BJ (cell line): ENCODE measurements at places on chromosomes 4 and X.

DNA sequence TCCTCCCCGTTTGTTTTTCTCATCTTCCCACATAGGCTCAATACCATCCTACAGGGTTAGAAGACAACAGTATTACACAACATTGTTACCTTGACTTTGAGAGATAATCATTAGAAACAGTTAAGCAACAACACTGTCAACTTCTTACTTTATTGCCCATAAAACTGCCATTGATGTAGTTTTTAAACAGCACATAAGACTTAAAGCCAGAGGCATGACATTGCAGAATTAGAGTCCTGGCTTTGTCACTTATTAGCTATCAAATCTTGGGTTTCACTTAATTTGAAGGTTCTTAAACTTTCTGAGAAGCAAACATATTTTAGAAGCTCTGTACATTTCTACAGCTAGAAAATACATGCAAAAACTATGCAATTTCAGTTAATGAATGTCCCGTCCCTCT lies 41.8 kb downstream of the EIF4E start:
- DNase-seq: no peak

DNA sequence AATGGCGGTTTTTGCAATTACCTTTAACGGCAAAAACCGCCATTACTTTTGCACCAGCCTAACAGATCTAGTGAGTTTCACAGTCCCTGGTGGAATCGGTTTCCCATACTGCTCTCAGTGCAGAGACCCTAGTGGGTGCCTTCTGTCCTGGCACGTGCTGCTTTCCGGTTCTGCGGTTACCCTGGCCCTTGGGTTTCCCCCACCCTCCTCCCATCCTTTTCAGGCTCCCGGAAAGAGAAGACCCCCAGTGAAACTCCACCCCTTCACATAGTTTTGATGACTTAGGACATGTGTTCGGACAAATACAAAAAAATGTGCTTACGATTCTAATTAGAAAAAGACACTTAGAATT lies 36.9 kb downstream of the NLGN3 start:
- no peak for DNase-seq

- DNase-seq: no peak
Observed at GRCh38 chr4:44632733-44633132, 18.7 kb downstream of the YIPF7 start.

DNA sequence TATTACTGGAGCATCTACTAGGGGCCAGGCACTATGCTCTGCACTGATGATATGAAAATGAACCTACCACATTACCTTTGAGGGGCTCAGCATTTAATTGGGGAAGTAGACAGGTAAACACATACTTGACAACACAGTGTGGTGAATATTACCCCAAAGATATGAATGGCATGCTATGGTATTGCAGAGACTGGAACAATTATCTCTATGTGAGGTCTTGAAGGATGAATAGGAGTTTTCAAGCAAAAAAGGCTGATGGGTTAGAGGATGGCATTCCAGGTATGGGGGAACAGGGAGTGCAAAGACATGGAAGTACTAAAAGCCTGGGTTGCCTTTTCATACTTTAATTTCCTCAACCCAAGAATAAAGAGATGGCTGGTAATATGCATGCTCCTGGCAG lies 59.1 kb upstream of the CAPN6 start:
- DNase-seq: no peak

GRCh38 chrX:39650768-39651347 lies 446.9 kb downstream of the BCOR start:
- no peak for DNase-seq

- DNase-seq: no peak
Observed at GRCh38 chr4:112978691-112979472, 70.6 kb upstream of the ANK2 start.

- no peak for DNase-seq
Observed at GRCh38 chr4:69750346-69750745, 10.1 kb downstream of the SULT1B1 start.

DNA sequence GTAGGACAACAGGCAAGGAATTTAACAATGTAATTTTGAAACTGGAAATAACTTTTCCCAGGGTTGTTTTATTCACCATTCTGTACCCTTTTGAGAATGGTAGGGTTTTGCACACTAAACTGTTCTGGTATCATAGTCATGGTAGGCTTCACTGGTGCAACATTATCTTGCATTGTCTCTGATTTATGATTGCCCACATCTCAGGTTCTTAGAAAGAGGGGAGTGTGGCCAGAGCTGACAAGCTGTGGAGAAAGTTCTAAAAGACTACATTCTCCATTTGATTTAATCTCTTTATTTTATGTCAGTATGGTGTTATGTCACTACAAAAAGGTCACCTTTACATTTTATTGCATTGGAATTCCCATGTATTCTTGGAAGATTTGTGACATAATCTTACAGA lies 447.3 kb downstream of the GRIA2 start:
- no peak for DNase-seq
